ENCODE measurements at places on chromosomes 13 and 19.

DNA sequence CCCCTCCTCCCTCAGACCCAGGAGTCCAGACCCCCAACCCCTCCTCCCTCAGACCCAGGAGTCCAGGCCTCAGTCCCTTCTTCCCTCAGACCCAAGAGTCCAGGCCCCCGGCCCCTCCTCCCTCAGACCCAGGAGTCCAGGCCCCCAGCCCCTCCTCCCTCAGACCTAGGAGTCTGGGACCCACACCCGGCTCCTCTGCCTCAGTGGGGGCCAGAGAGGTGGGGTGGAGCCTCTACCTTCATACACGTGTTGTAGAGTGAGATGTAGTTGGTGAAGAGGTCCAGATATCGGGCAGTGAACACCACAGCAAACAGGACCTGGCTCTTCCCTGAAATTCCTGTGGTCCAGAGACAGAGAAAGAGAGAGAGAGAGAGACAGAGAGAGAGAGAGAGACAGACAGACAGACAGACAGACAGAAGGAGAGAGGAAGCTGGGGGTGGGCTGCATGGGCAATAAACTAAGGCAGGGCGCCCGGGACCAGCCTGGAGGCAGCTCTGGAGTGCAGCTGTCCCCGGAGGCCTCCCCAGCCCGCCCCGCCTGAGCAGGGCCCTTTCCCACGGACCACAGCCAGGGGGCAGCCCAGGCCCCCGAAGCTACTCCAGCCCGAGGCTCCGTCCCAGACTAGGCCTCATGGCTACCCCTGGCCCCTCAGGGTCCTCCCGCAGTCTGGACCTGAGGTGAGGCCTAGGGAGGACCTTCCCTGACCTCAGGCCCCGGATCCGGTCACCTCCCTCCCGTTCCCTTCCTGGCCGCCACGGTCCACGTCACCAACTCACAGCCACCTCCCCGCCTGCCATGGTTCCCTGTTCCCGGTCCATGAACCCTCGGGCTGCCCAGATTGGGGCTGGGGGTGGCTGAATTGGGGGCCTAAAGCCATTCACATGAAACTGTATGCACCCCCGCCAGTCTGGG is 907 bp downstream of the KDELR1 start:
- peak; percentile 59 for DNase-seq

DNA sequence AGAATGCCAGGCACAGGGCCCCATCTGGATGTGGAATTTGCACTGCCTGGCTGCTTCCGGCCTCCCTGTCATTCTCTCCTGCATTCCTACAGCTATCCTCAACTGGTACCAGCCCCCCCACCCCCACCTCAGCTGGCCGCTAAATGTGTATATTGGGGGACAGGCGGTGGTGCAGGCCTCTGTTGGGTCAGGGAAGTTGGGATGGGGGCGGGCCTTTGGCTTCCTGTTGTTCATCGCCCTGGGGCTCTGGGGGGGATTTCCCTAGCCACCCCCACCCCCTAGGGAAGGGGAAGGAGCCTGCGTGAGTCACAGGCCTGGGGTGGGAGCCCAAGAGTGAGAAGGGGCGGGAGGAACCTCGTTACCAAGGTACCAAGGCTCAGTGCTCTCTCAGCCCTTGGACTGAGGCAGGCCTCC is 10.6 kb downstream of the POU2F2 start:
- peak; percentile 92 for DNase-seq

GRCh38 chr19:5170329-5170745 is 170.3 kb downstream of the PTPRS start:
- DNase-seq = peak; percentile 33

GRCh38 chr13:28743499-28744083 is 24.8 kb upstream of the SLC46A3 start:
- no peak for DNase-seq

DNA sequence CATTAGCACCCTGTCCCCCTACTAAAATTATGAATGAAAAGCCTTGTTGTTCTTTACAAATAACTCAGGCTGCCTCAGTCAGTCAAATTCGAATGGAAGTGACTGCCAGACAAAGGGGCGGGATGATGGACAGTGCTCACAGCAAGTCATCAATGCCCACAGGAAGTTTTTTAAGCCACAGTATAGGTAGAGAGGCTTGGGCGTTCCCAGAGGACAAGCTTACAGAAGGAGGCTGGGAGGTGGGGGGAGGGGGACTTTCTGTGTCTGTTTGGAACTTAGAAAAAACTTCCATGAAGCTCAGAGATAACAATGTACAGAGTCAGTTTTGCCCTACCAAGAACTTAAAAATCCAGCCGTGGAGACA is 18.5 kb upstream of the SPRY2 start:
- DNase-seq = no peak

- DNase-seq = no peak
These were observed 23.5 kb upstream of the CCL25 start for GRCh38 chr19:8028951-8029491.

DNA sequence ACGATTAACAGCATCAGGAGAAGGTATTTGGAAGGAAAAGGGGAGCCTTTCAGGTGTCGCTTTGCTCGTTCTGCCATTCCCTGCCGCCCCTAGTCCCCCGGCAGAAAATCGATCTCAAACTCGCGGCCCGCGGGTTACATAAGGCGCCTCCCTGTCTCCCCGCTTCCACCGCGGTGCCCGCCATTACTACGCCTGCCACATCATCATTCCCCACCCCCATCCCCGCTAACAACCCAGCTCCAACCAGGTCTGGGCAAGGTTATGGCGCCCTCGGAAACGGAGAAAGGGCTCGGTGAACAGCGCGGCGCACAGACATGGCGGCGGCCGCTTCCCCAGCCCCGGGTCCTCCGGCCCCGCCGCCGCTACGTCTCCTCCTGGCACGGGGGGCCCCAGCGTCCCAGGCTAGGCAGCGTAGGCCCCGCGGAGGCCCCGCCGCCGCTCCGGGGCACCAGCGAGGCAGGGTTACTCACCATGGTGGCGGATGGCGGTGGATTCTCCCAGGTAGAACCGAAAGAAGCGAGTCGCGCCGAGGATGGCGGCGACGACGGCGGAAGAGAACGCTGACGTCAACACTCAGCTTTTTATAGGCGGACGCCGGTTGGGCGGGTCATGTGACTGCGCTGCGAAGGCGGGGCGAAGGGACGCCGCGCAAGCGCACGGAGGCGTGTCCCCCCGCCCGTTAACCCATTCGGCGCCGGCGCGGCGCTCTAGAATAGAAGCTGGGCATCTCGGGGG is at the start of gene EEF2:
Gene EEF2, minus strand, starts transcription at position 556 of the 735 bp plus-strand sequence. Its CDS starts 83 bp downstream, at position 473.
- DNase-seq = peak; percentile 96

DNA sequence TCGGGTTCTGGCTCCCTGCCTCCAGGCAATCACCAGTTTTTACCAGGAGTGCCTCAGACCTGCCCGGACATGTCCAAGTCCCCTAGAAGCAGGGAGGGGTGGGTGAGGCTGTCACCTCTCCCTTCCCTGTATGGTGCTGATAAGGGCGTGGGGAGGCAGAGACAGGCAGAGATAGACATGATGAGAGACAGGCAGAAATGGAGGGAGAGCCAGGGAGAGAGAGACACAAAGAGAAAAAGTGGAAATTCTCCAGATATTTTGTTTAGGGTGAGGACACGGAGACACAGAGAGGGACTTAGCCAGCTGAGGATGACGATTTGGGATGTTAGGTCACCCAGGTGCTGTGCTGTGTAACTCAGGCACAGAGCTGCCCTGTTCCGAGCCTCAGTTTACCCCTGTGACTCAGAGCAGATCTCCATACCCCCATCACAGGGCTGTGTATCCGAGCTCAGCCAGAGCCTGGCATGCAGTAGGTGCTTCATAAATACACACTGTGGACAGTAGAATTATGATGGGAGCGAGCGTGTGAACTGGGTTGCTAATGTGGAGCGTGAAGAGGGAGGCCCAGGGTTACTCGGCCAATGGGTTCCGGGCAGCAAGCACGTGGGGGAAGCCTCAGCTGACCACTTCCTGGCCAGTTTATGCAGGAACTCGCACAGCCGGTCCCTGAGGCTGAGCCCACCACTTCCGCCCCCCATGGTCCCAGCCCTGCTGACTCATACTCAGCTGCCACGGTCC is 11.9 kb upstream of the GDF15 start:
- DNase-seq = peak; percentile 99

DNA sequence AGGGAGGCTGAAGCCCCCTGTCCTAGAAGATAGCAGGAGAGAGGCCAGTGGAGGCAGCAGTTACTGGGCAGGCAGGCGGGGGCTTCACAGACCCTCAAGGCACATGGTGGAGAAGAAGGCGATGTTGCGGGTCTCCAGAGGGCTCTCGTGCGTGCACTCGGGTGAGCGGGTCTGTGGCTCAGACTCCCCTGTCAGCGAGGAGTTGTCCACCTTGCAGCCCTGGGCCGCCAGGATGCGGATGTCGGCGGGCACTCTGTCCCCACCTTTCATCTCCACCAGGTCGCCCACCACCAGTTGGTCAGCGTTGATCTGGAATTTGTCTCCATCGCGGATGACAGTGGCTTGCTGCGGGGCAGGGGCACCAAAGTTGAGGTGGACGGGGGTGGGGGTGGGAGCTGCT is 3.2 kb downstream of the ATP4A start:
- DNase-seq = no peak

DNA sequence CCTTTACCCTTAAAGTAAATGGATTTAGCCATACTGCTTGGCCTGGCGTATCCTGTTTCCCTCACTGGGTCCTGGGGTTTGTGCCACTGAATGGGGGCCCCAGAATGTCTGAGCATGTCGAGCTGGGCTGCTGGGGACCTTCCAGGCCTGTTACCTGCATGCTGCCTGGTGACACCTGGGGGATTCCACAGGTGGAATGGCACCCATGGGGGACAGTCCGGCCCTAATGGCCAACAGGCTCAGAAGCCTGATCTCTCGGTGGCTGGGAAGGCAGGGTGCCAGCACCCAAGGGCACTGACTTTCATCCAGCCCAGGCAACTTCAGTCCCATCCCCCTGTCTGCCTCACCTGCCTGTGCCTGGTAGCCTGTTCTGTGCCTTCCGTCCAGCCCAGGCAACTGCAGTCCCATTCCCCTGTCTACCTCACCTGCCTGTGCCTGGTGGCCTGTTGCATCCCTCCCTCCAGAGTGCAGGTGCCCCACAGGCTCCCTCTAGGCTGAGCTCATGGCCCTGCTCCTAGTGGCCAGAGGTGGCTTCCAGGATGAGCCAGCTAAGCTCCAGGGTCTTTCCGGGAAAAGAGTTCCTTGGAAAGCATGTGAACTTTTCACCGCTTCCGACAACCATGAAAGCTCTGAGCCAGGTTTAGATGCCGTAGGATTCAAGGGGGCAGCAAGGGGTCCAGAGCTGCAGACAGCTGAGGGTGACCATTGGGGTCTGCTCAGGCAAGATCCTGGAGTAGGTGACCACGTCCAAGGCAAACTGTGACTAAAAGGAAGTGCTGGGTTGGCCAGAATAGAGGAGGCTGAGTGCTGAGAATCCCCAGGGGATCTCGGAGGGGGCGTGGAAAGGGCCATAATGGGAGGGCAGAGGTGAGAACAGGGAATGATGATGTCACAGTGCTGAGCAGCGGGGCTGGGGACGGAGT is 30.3 kb upstream of the ZNF492 start:
- no peak for DNase-seq

GRCh38 chr19:12784871-12785430 is 6.3 kb upstream of the JUNB start:
- DNase-seq = peak; percentile 18

GRCh38 chr13:84366506-84366905 is 484.2 kb upstream of the SLITRK1 start:
- no peak for DNase-seq

DNA sequence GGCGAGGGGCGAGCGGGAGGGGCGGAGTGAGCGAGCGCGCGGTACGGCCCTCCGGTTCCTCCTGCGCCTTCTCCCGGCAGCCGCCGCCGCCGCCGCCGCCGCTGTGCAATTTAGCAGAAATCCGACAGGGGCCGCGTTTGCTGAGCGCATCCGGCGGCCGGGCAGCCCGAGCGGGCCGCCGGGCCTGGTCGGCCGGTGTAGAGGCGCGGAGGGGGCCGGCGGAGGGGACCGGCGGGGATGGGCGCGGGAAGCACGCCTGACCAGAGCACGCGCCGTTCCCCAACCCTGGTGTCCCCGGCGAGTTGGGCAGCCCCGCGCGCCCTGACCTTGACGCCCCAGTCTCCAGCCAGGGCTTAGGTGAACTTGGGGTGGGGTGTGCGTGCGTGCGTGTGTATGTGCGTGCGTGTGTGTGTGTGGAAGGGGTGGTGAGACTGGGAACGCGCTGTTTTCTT is 144.5 kb upstream of the ZNF536 start:
- DNase-seq = peak; percentile 32

- no peak for DNase-seq
These were observed 1.3 kb downstream of the ZIC2 start for GRCh38 chr13:99982731-99983498.

DNA sequence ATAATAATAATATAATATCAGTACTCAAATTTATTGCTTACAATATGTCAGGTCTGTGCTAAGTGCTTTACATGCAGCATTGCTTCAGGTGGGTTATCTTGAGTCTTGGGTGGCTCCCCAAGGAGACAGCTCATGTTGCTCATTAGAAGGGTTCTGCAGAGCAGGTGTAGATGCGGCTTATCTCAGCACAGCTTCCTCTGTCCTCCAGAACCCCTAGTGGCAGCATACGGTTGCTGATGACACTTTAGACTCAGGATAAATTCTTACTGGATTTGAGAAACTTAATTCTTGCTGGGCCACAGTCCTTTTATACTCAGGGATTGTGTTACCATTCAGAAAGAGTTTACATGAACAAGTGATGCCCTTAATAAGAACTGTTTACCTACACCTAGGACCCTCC is 8.9 kb downstream of the COG3 start:
- no peak for DNase-seq

GRCh38 chr19:30444686-30445232 is 72.6 kb downstream of the ZNF536 start:
- no peak for DNase-seq

GRCh38 chr19:56080669-56081401 is 40.3 kb downstream of the ZNF787 start:
- peak; percentile 84 for DNase-seq

DNA sequence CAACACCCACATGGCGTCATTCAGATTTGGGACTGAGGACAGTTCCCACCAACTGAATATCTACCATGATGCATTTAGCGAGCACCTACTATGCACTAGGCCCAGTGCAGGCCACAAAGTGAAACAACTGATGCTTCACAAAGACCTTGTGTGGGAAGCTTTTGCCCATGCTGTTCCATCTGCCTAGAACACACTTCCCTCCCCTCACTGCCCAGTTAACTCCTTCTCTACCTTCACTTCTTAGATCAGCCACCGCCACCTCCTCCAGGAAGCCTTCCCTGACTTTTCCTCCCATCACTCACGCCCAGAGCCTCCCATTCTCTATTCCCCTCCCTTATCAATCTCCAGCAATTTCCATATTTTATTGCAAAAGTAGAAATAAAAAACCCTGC is 25.7 kb downstream of the PTPRS start:
- DNase-seq = no peak

DNA sequence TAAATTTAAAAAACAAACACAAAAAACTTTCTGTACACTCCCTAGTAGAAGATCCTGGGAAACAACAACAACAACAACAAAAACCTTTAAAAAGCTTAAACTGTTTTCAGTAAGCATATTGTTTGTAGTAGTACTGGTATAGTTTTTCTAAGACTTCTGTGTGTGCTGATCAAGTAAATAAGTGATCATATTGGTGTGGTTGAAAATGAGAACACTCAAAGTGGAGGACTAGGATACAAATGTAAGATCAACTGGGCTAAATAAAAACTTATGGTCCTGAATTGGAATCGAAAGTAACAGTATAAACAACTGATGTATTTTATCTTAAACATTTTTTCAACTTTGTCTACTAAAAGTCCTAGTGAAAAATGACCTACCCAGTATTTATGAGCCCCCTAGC is 135.5 kb downstream of the FOXO1 start:
- DNase-seq = no peak
